ENCODE measurements at places on chromosomes 5 and 9.

GRCh38 chr5:157485340-157485739 is 25.3 kb downstream of the NIPAL4 start:
- no peak for DNase-seq

GRCh38 chr9:107792006-107792405 is 302.4 kb upstream of the KLF4 start:
- DNase-seq, result no peak

DNA sequence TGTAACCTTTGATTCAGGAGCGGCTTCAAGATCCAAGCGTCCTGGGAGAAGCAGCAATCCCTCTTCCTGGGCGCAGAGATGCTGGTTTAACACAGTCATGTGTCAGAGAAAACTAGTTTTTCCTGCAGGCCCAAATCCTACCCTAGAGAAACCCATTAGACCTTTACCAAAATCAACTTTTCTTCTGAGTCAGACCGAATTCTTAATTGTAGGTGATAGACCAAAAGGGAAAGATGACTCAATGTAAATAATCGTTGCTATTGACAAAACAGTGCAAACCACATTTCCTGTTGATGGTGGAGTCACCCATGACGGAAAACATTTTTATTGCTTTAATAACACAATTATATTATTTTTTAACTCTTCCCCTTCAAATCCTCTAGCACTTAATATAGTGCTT is 40.1 kb downstream of the SLC1A1 start:
- DNase-seq, result no peak

GRCh38 chr5:154367101-154367500 is 78.7 kb upstream of the SAP30L start:
- no peak for DNase-seq

GRCh38 chr9:122138560-122139268 is 20.9 kb downstream of the NDUFA8 start:
- DNase-seq, result no peak

DNA sequence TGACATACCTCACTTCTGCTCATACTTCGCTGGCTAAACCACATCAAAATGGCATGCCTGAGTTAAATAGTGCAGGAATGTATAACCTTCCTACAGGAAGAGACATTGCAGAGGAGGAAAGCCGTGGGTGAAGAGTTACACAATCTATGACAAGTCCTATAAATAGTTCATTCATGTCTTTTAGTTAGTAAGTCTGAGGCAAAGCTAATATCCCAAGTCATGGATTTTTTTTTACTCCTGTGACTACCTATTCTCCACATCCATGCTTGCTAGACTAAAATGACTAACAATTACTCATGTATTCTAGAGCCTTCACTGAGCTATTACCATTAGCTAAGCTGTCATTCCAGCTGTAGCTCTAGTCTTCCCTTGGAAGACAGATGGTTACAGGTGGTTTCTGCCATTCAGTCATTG is 391.3 kb downstream of the NR2F1-AS1 start:
- no peak for DNase-seq

DNA sequence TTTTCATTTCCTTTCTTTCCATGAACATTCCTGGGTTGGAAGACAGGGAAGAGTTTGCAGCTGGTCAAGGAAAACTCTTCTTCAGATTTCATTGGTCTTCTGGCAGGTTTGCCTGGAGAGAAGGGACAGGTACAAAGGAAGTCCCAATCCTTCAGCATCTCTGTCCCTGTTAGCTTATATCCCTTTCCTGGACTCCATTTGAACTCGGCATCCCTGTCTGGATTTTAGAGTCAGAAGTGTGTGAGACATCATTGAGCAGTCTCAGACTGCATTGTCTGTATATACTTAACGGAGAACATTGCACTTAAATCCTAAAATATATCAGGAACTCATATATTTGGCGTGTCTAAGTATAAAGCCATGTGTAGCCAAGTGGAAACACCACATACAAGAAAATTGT is 54.9 kb downstream of the ADGRV1 start:
- DNase-seq, result no peak

- DNase-seq, result no peak
Measured at GRCh38 chr9:76419782-76420380, 25.7 kb upstream of the RFK start.

GRCh38 chr9:126700903-126701812 is 87.4 kb downstream of the LMX1B start:
- no peak for DNase-seq
